Activated T-helper 2 cell treated with anti-CD3 and anti-CD28 coated beads, Interferon-gamma antibody, Interleukin-2, Interleukin-4, amounts not matched to agents 10 μg/mL and 5 μg/mL and 100 μg/mL, durations not matched to agents 14 hours and 24 hours and 36 hours (primary cell): ENCODE measurements at places on chromosomes 5 and 9.

GRCh38 chr5:35876922-35877321, 20.2 kb downstream of the IL7R start:
- H3K4me1 ChIP-seq = peaks cover 45% of the 10 kb centered on the region
- peaks cover 91% of the 10 kb centered on the region for H3K36me3 ChIP-seq
- H3K4me3 ChIP-seq = no peak overlapping the region
- no peaks in the 10 kb centered on the region for H3K27me3 ChIP-seq
- H3K27ac ChIP-seq = no peak overlapping the region
- DNase-seq = no peak

DNA sequence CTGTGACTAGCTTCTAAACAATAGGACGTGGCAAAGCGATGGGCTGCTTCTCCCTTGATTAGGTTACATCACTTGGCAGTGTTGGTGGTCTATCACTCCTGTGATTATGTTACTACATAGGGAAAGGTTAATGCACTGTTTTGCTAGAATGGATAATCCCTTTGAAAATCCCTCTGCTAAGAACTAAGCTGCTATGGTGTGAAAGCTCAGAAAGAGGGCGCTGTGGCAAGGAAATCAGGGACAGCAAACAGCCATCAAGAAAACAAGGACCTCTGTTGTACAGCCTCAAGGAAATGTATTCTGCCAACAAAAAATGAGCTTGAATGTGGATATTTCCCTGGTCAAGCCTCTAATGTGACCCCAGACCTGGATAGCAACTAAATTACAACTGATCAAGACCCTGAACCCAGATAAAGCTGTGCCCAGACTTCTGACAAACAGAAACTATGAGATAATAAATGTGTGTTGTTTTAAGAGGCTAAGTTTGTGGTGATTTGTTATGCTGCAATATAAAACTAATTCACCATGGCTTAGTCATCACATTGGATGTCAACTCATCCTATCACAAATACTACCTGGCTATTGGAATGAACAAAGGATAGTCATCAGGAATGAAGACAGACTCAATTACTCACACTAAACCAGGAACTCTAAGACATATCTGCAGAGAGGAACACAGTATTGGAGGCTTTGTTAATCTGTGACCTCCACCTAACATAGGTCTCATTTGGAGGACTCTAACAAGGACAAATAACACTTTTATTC, 1215.9 kb downstream of the EFNA5 start:
- no peak overlapping the region for H3K27ac ChIP-seq

DNA sequence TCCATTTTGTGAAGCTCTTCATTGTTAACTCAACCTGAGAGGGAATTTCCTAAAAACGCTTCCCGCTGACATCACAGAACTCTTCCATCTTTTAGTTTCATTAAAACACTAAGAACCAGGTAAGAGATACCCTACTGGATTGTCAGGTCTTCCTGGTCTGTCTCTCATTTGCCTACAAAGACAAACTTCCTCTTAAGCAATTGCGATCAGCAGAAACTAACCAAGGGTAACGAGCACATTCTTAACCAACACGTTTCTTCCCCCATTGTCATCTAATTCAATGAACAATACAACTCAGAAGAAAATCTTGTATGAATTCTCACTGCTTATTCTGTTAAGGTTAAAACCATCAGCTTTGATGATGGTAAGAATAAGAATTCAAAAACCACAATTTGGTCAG, 6.6 kb downstream of the FBXW11 start:
- H3K4me3 ChIP-seq = no peak overlapping the region
- H3K36me3 ChIP-seq = peaks cover 35% of the 10 kb centered on the region
- no peaks in the 10 kb centered on the region for H3K27me3 ChIP-seq
- H3K4me1 ChIP-seq = peaks cover 45% of the 10 kb centered on the region
- H3K27ac ChIP-seq = no peak overlapping the region
- DNase-seq = no peak

DNA sequence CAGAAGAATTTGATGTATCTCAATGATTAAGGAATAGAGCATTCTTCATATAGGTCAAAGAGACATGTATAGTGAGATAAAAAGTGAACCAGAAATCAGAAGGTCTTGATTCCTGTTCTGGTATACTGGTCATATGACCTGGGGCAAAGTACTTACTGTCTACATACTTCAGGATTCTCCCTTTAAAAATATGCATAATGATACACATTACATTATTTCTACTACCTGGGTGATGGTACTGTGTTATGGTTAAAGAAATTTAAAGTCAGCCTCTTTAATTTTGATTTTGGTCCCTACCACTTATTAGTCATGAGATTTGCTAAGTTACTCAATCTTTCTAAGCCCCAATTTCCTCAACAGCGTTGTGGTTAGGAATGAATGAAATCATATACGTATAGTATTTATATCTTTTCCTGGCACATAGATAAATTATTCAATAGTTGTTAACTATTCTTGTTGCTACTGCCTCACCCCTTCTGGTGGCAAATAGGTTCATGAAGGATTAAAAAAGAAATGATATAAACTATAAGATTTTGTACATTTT, 984.1 kb downstream of the TLE4 start:
- no peak overlapping the region for H3K4me3 ChIP-seq
- H3K36me3 ChIP-seq = no peaks in the 10 kb centered on the region
- H3K27ac ChIP-seq = no peak overlapping the region
- H3K27me3 ChIP-seq = no peaks in the 10 kb centered on the region
- no peak for DNase-seq

DNA sequence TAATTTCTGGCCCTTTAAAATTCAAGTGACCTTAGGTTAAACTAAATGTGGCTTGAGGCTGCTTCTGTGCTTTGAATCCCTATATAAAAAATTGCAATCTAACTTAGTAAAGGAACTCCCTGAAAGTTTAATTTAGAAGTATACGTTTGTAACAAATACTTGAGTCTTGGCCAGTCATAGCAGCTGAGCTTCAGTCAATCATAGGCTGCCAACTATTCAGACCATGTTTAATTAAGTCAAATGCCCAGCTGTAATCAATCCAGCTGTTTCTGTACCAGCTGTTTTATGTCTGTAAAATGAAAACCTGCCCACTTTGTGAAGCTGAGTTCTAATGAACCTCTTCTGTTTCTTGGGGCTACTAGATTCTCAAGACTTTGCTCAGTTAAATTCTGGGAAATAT, 760.1 kb downstream of the MAT2B start:
- no peaks in the 10 kb centered on the region for H3K4me1 ChIP-seq
- no peak overlapping the region for H3K27ac ChIP-seq
- no peak overlapping the region for H3K4me3 ChIP-seq
